ENCODE measurements at places on chromosomes 11 and 22. TPM values are rescaled to one million over a fixed set of nuclear protein-coding genes. Genes with fewer than 3 reads are reported as not detected.

LRFN4 gene
- polyA plus RNA-seq = 76.9 TPM

ANO9 gene
- polyA plus RNA-seq = 0.53 TPM

PPFIA1 gene
- 47.4 TPM for polyA plus RNA-seq

TREH gene
- 3.8 TPM for polyA plus RNA-seq

ADAMTS8 gene
- 4.5 TPM for polyA plus RNA-seq

SLC25A45 gene
- 1.8 TPM for polyA plus RNA-seq

LMO1 gene
- 8.7 TPM for polyA plus RNA-seq

WNT11 gene
- 2.5 TPM for polyA plus RNA-seq

TRIM29 gene
- polyA plus RNA-seq = 1.4 TPM

PARVA gene
- polyA plus RNA-seq = 34.5 TPM

Data from spinal cord (tissue), 10 donors.